ENCODE measurements at places on chromosomes 12 and 14. TPM values are rescaled to one million over a fixed set of nuclear protein-coding genes. Genes with fewer than 3 reads are reported as not detected.

DNA sequence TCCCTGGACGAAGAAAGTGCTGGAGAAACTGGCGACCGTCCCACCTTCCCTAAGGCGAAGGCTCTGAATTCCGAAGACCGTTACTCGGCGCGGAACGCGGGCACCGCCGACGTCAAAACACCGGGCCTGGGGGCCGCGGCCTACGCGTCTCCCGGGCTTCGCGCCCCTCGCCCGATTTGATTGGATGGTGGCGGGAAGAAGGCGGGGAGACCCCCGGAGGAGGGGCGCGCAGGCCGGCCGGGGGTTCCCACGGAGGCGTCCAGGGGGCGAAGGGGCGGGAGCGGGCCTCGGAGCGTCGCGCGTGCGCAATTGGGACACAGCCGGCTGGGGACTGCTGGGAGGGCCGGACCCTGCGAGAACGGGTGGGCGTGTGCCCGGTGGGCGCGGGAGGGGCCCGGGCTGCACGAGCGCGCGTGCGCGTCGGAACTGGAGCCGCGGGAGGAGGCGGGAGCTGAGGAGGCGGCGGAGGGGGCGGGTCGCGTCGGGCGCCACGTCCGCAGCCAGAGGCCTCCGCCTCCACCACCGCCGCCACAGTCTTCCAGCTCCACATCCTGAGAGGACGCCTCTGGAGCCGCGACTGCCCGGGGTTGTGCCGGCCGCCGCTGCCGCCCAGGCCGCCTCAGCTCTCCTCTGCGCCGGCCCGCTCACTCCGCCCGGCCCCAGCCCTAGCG, at the start of gene TMEM263:
TMEM263 (plus strand) TSS at position 531 of the 671 bp plus-strand sequence. CDS start 11,210 bp downstream, outside the sequence.
- DNase-seq: peak; percentile 94
- H3K36me3 ChIP-seq: peaks cover 7% of the 10 kb centered on the region
- H3K4me1 ChIP-seq: peaks cover 19% of the 10 kb centered on the region
- peak within 1 kb of the TSS; percentile 90 for H3K4me3 ChIP-seq

- H3K4me3 ChIP-seq: peak overlapping the region; percentile 72
- H3K36me3 ChIP-seq: peaks cover 8% of the 10 kb centered on the region
- peaks cover 54% of the 10 kb centered on the region for H3K4me1 ChIP-seq
- H3K27ac ChIP-seq: peak overlapping the region; percentile 85
- no peaks in the 10 kb centered on the region for H3K27me3 ChIP-seq
Observed at GRCh38 chr14:64997108-64997794, 10.6 kb downstream of the FNTB start.

TAMALIN gene
- 1.8 TPM for total RNA-seq

DNA sequence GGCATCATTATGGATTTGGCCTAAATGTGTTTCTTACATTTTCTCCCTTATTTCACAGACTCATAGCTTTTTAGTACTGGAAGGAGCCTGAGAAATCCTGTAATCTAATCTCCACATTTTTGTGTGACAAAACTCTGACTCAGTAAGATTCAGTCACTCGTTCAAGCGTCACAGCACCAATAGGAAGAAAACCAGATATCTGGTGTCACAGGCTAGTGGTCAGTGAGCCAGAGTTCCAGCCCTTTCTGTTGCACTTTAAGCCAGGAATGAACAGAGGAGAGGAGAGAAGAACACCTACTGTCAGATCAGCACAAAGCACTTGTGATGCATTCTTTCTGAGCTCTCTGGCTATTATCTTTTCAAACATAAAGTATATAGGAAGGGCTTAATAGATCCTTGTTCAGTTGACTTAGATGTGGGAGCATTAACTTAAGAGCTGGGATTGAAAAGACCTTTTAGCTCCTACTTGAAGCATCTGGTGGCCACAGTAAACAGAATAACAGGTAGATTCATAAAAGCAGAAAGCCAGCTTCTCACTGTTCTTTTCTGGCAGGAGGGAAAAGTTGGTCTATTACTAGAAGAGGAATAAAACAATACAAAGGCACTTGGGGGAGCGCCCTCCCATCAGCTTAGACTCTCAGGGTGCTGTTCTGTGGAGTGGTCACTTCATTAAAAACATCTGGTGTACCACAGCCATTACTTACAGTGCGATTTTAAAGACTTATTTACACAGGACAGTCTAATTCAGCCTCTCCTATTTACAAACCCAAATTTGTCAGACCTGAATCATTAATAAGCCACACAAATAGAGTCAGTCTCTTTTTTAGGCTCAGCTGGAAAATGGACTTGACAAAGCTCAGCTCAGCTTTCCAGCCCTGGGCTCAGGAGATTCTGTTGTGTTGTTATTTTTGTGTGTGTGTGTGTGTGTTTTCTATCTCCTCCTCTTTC, 12.2 kb upstream of the NID2 start:
- no peak overlapping the region for H3K4me3 ChIP-seq
- no peaks in the 10 kb centered on the region for H3K4me1 ChIP-seq
- H3K36me3 ChIP-seq: no peaks in the 10 kb centered on the region

CD69 gene
- total RNA-seq: 76.0 TPM

- H3K4me1 ChIP-seq: peaks cover 72% of the 10 kb centered on the region
- peaks cover 4% of the 10 kb centered on the region for H3K36me3 ChIP-seq
Observed at GRCh38 chr12:47828008-47828975, 8.6 kb upstream of the HDAC7 start.

DNA sequence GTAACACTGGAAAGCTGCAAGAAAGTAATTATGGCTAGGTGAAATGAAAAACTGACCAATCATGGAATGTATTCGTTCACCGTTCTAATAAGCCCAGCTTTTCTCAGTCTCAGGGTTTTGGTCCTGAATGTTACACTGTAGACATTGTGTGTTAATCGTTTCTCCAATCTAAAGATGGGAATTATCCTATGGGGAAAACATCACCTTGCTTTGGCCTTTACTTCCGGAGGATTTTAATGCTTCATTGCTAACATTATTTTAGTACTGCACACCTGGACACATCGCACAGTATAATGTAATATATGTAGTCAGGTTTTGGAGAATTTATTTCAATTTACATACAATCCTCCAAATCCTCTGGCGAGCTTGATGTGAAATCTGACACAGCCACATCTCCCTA, 1.2 kb upstream of the TRHDE start:
- H3K27me3 ChIP-seq: peaks cover 47% of the 10 kb centered on the region
- no peak overlapping the region for H3K4me3 ChIP-seq
- H3K27ac ChIP-seq: no peak overlapping the region
- H3K36me3 ChIP-seq: no peaks in the 10 kb centered on the region
- H3K4me1 ChIP-seq: peaks cover 5% of the 10 kb centered on the region

GRCh38 chr14:94346841-94347240, 23.7 kb upstream of the SERPINA6 start:
- H3K27me3 ChIP-seq: no peaks in the 10 kb centered on the region
- peaks cover 7% of the 10 kb centered on the region for H3K4me1 ChIP-seq
- no peak overlapping the region for H3K4me3 ChIP-seq
- H3K36me3 ChIP-seq: peaks cover 4% of the 10 kb centered on the region

GRCh38 chr12:21354641-21355040, 18.1 kb upstream of the IAPP start:
- H3K36me3 ChIP-seq: no peaks in the 10 kb centered on the region
- H3K4me1 ChIP-seq: no peaks in the 10 kb centered on the region
- no peak for DNase-seq
- no peak overlapping the region for H3K4me3 ChIP-seq
- peaks cover 11% of the 10 kb centered on the region for H3K27me3 ChIP-seq
- H3K27ac ChIP-seq: no peak overlapping the region

DNA sequence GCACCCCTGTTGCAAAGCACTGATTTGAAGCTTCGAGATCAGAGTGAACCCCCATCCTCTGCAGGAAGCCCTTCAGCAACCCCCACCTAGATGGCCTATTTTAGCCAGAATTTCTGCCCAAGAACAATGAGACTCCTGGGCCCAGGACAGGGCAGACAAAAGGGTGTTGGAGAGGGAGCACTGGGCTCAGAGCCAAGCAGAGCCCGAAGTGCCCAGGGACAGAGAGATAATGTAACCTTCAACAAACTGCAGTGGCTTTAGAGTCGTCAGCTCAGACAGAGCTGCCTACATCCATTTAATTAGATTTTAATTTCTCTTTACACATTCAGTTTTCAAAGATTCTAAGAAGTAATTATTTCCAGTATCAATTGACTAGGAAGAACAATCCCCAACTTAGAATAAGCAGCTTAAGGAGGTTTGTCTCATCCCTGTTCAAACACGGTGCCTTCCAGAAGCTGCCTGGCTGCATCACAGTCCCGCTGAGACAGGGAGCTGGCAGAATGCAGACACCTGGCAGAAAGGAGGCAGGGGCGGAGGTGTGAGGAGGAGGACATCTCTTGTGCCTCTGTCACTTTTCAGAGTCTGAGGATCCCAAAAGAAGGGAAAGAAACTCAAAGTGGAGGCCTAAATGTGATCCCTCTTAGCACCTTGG, 504.9 kb upstream of the CCDC196 start:
- peaks cover 4% of the 10 kb centered on the region for H3K27me3 ChIP-seq
- H3K36me3 ChIP-seq: no peaks in the 10 kb centered on the region
- no peak overlapping the region for H3K4me3 ChIP-seq

CCDC196 gene
- not detected for total RNA-seq

- H3K4me1 ChIP-seq: peaks cover 23% of the 10 kb centered on the region
- DNase-seq: no peak
- peaks cover 2% of the 10 kb centered on the region for H3K36me3 ChIP-seq
- H3K4me3 ChIP-seq: no peak overlapping the region
- H3K27me3 ChIP-seq: no peaks in the 10 kb centered on the region
Observed at GRCh38 chr14:99476864-99477263, 3.8 kb downstream of the SETD3 start.

ACSM4 gene
- not detected for total RNA-seq

- no peak overlapping the region for H3K27ac ChIP-seq
- peaks cover 9% of the 10 kb centered on the region for H3K4me1 ChIP-seq
- H3K27me3 ChIP-seq: peaks cover 43% of the 10 kb centered on the region
- DNase-seq: no peak
- H3K4me3 ChIP-seq: no peak overlapping the region
Observed at GRCh38 chr14:51595881-51596455, 55.7 kb upstream of the FRMD6 start.

PPM1A gene
- 54.6 TPM for total RNA-seq

DNA sequence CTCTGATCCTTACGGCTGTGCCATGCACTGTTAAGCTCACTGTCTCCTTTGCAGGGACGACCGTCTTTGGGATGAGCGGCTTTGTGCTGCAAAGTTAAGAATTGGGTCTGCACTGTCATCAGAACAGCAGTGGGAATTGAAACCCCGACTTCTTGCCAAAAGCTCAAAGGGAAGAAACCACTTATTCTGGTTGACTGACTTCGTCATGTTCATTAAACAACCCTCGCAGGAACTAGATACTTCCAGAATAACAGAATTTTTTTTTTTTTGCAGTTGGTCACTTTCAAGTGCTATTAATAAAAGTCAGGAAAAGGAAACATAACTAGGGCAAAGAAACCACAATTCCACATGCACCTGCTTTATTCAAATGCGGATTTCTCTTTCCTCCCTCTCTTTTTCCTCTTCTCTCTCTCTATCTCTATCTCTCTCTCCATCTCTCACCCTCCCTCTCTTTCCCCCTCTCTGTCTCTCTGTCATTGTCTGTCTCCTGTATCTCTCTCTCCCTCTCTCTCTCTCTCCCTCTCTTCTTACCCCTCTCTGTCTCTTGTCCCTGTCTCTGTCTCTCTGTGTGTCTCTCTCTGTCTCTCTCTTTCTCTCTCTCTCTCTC, 12.3 kb upstream of the GLT1D1 start:
- peaks cover 13% of the 10 kb centered on the region for H3K4me1 ChIP-seq
- DNase-seq: no peak
- H3K4me3 ChIP-seq: no peak overlapping the region
- H3K27me3 ChIP-seq: peaks cover 17% of the 10 kb centered on the region

DNA sequence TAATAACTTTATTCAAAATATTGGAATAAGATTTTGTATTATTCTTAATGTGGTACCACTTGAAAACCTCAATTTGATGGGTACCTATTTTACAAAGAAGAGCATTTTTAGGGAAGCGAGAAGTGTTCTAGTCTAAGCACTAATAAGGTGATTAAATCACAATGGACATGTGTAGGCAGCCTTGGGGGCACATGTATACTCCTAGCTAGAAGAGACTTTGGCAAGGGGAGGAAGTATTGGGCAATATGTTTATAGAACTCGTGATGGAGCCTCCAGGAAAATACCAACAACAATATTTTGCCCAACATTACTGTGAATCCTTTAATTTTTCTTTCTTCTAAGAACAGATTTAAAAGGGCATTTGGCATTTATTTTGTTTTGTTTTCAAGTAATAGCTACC, 280.3 kb downstream of the ADAMTS20 start:
- H3K27ac ChIP-seq: no peak overlapping the region
- no peak for DNase-seq
- no peaks in the 10 kb centered on the region for H3K4me1 ChIP-seq

DNA sequence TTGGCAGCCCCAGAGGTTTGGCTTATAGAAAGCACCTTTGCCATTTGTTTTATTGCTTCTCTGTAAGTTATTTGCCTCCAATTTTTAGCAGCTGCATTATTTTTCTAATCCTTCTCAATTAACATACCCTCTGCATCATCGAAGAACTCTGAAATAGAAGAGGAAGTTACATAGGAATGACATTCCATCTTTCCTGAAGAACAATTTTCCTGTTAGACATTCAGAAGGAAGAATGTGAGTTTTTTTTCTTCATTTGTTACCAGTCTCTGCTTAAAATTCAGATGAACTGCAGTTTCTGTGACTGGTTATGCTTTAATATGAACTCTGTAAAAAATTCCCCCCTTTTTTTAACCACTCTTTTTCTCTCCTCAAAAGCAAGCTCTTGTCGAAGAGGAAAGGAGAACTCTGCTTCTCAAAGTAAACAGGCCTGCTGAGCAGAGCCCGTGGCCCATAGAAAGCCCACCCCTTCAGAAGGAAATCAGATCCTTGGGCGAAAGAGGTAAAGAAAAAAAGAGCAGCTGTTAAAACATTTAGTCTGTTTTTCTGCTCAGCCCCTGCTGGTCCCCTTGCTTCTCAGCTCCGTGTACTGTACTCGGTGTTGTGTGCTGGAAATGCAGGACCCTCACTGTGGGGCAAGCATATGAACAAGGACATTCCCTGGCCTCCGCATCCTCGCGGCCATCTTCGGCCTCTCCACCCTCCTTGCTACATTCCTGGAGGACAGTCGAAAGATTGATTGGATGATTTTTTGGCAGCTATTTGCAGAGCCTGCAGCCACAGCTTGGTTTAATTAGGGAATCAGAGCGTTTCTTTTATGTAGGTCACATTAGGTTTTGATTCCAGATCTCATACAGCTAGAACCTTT, 164.4 kb upstream of the LRIG3 start:
- no peak for DNase-seq
- no peaks in the 10 kb centered on the region for H3K36me3 ChIP-seq
- no peaks in the 10 kb centered on the region for H3K27me3 ChIP-seq
- H3K4me3 ChIP-seq: no peak overlapping the region
- no peaks in the 10 kb centered on the region for H3K4me1 ChIP-seq

DNA sequence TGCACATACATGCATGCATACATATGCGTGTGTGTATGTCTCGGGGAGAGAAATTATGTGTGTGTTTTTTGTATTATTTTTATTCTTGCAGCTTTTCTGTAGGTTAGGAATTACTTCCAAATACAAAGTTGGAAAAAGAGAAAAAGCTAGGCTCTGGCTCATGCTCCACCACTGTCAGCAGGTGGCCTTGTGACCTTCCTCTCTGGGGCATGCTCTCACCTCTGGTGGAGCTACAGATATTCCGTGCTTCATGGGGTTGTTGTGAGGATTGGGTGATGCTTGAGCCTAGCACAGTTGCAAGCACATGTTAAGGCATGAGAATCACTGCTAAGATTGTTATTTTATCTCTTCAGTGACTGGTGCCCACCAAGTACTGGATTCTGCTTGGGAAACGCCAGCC, 6.7 kb upstream of the SERPINA6 start:
- H3K27me3 ChIP-seq: peaks cover 36% of the 10 kb centered on the region
- no peaks in the 10 kb centered on the region for H3K36me3 ChIP-seq
- H3K4me3 ChIP-seq: no peak overlapping the region
- H3K4me1 ChIP-seq: no peaks in the 10 kb centered on the region
- no peak overlapping the region for H3K27ac ChIP-seq
- DNase-seq: no peak

GRCh38 chr12:48925304-48926011, at the start of gene FKBP11:
FKBP11 (minus strand) TSS chr12:48925492; CDS start chr12:48925428, 64 bp downstream.
- peak within 1 kb of the TSS; percentile 92 for H3K4me3 ChIP-seq
- peak within 1 kb of the TSS; percentile 95 for H3K27ac ChIP-seq
- peaks cover 43% of the 10 kb centered on the region for H3K4me1 ChIP-seq
- H3K27me3 ChIP-seq: no peaks in the 10 kb centered on the region

All from activated CD8-positive, alpha-beta memory T cell treated with anti-CD3 and anti-CD28 coated beads, Interleukin-2, amount 10 ng/mL, durations not matched to agents 7 days and 5 days (primary cell).